ENCODE measurements at places on chromosomes 3 and 15. TPM values are rescaled to one million over a fixed set of nuclear protein-coding genes. Genes with fewer than 3 reads are reported as not detected.

EPHA6 gene
- 3.0 TPM for total RNA-seq

FYCO1 gene
- total RNA-seq: 21.7 TPM

ZMYND10 gene
- total RNA-seq: 0.37 TPM

SLC12A1 gene
- not detected for total RNA-seq

SCN11A gene
- total RNA-seq: 0.61 TPM

ALDH1A2 gene
- 2.5 TPM for total RNA-seq

IGDCC3 gene
- 0.12 TPM for total RNA-seq

SPPL2A gene
- 190 TPM for total RNA-seq

DPPA2 gene
- not detected for total RNA-seq

PP2D1 gene
- total RNA-seq: not detected

TMEM45A gene
- total RNA-seq: 4.0 TPM

C3orf22 gene
- not detected for total RNA-seq

SRPRB gene
- total RNA-seq: 86.1 TPM

FSD2 gene
- not detected for total RNA-seq

KNL1 gene
- total RNA-seq: 18.8 TPM

EPHB3 gene
- 64.2 TPM for total RNA-seq

SH2D7 gene
- 1.6 TPM for total RNA-seq

OR5K2 gene
- not detected for total RNA-seq

GCSAM gene
- total RNA-seq: 0.17 TPM

PLCL2 gene
- 12.3 TPM for total RNA-seq

TMEM212 gene
- total RNA-seq: not detected

ACKR4 gene
- total RNA-seq: 0.90 TPM

ITIH1 gene
- not detected for total RNA-seq

MELTF gene
- total RNA-seq: 15.7 TPM

SLC35G2 gene
- 1.2 TPM for total RNA-seq

TRPM1 gene
- not detected for total RNA-seq

CLSTN2 gene
- 0.82 TPM for total RNA-seq

TXNRD3 gene
- total RNA-seq: 7.5 TPM

UTS2B gene
- total RNA-seq: not detected

ABTB1 gene
- total RNA-seq: 14.9 TPM

RTP1 gene
- not detected for total RNA-seq

TERC gene
- total RNA-seq: 9.6 TPM

CHAC1 gene
- total RNA-seq: 4.0 TPM

EFHB gene
- 1.7 TPM for total RNA-seq

AGBL1 gene
- 0.24 TPM for total RNA-seq

FILIP1L gene
- 29.0 TPM for total RNA-seq

PLS1 gene
- 252 TPM for total RNA-seq

MYRIP gene
- 8.7 TPM for total RNA-seq

MCTP2 gene
- 56.4 TPM for total RNA-seq

PIERCE2 gene
- 11.4 TPM for total RNA-seq

ANKDD1A gene
- 0.32 TPM for total RNA-seq

RARB gene
- 0.74 TPM for total RNA-seq
